NT2/D1 (cell line): ENCODE measurements at places on chromosomes 6 and 20.

DNA sequence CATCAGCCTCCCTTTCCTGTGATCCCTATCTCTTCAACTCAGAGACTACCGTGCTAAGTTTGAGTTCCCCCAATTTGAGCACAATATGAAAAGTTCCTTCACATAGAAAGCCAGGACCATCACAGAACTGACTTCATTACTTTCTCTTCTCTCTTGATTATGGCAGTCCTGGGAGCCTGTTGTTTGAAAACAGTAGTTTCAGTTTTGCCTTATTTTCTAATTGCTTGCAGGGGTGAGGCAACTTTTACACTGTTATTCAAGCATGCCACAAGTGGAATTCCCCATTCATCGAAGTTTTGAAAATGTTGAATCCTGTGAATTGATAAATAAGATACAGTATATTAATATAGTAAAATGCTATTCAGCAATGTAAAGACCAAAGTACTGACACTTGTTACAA, 569.7 kb upstream of the MARCKS start:
- no peak for DNase-seq

- DNase-seq: no peak
Observed at GRCh38 chr6:113599444-113599843, 257.7 kb upstream of the MARCKS start.

DNA sequence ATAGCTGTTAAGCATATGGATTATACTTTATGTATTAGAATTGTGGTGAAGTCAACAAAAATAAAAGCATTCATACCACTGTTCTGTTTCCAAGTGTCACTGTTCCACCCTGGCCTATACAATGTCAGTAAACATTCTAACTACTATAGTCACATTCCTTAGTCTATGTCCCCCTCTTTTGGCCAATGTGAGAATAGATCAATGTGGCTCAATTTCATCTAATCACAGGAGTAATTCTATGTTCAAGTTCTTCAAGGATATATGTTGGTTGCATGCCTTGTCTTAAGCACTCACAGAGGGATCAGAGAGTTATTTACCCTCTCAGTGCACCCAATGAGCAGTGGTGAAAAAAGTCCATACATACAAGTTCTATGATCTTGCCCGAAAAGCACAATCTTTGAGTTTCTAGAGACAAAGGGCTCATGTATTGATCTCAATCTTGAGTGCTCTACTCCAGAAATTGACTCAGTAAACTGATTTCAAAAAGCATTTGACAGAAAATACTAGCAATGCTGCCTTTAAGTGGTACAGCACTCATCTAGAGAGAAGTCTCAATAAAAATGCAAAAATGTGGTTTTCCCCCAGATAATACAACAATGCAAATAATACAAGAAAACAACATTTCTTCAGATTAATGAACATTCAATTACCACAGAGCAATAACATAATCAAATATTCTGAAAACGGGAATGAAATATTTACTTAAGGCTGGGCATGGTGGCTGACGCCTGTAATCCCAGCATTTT, 16.5 kb downstream of the SMLR1 start:
- peak; percentile 13 for DNase-seq

DNA sequence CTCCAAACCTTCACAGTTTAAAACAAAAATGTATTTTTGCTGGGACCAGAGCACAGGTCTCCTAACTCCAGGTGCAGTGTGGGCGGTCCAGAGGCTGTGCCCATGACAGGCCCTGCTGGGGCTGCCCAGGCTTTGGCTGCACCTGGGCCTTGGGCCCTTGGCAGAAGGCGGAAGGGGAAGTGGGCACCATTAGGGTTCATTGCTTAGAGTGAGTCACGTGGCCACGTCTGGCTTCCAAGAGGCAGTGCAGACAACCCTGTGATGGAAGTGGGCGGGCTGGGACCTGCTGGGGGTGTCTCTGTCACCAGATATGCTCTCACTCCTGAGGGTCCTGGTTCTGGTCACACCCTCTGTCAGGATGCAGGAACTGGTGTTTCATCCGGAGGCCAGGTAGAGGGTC, 302.2 kb downstream of the QKI start:
- no peak for DNase-seq

DNA sequence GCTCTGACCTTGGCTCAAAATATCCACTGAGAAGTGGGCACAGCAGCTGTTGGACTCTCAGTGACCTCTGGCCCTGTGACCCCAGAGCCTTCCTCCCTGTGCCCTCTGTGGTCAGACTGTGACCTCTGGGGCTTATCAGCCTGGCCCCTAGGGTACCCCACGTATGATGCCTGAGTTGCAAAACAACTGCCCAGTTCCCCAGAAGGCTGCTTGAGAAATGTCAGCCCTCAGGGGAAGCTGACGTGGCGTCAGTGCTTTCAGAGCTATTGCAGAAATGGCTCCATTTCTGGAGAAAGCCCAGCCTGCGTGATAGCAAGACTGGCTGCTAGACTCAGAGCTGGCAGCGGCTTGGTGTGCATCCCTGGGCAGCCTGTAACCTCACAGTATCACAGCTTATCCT, 31.5 kb upstream of the TGM2 start:
- DNase-seq: no peak

DNA sequence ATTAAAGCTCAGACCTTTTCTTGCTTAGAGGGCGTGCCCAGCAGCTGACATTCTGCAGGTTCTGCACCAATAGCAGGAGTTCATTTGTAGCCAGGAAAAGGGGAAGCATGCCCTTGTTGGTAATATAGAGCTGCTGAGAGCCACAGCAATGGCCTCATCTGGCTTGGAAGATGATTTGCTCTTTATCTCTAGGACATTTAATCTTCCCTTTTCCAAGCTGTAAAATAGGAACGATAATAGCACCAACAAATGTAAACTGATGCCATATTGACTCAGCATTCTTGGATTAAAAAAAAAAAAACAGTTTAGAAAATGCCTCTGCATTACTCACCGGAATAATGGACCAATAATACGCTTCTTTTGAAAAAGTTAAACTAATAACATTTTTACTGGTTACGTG, 93.4 kb upstream of the SLC2A12 start:
- DNase-seq: no peak

DNA sequence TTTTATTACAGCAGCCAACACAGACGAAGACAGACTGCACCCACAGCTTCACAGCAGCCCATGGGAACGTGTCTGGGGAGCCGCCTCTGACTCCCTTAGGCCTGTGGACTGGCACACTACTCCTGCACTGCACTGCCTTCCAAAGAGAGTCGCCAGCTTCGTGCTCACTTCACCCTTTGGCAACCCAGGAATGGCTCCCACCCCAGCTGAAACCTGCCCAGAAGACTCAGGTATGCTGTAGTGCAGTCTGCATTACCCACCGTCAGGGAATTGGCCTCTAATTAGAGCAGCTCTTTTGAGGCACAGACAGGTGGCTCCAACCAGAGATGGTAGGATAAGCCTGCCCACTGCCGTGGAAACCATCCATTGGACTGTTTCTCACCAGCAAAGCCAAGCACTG, 39.9 kb upstream of the FRMD1 start:
- DNase-seq: no peak

DNA sequence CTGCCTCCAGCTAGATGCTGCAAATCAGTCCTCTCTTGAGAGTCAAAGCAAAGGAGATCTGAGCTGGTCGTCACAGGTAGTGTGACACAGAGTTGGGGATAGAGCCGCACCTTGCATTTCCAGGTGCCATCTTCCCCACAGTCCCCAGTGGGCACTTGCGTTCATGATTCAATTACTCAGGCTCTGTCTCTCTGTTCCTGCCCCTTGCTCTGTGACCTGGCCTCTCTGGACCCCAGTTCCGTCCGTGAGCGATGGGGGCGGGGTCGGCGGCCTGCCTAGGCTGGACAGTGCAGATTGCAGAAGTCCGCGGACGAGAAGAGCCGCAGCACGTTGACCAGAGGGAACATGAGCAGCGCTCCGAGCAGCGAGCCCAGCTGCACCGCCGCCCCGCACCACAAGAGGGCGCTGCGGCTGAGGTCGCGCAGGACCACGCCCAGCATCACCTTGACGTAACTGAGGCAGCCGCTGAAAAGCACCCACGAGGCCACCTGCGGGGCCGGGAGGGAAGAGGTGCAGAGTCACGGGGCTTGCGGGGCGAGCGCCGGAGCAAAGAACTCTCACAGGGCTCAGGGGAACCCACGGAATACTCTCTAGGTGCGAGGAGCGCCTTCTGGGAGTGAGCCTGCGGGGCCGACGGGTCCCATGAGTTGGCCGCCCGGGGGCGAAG, 7.4 kb downstream of the SLC52A3 start:
- peak; percentile 64 for DNase-seq

GRCh38 chr20:17538517-17539170, 7.5 kb upstream of the BFSP1 start:
- no peak for DNase-seq

DNA sequence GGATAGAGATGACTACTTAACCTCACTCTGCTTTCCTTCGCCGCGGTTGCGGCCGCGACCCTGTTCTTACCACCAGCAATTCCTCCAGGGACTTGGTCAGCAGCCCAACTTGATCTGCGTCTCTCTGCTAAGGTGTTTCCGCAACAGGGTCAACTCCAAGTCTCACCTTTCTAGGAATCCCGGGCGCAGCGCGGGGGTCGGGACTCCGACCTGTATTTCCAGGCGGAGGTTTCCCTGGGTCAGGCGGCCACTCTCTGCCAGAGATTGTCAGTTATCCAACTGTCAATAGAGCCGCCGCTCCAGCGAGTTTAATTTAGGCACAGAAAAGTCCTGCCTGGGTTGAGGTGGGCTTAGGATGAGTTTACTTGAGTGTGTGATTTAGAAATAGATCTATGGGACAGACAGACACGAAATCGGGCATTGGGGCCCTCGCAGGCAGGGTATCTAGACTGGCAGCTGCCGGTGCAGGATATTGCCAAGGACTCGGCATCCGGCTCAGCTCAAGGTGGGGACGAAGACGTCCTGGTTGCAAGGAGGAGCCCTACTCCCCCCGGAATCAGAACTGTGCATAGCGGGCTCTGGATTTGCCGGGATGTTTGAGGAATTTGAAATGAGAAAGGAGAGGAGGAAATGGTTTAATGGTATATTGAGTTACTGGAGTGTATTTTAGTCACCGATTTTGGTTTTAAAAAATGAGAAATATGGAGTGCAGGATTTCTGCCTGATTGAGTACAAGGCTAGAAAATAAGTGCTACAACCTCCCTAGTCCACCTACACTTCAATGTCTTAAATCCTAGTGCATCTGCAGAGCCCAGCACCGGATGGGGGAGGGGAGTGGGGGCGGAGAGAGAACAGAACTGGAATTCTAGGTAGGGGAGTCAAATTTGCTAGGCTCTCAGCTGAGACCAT, 23.7 kb downstream of the POM121L2 start:
- DNase-seq: no peak

- DNase-seq: peak; percentile 72
Observed at GRCh38 chr20:50450881-50451752, 59.1 kb upstream of the PTPN1 start.

- no peak for DNase-seq
Observed at GRCh38 chr20:62209850-62210495, 10.1 kb downstream of the HRH3 start.

DNA sequence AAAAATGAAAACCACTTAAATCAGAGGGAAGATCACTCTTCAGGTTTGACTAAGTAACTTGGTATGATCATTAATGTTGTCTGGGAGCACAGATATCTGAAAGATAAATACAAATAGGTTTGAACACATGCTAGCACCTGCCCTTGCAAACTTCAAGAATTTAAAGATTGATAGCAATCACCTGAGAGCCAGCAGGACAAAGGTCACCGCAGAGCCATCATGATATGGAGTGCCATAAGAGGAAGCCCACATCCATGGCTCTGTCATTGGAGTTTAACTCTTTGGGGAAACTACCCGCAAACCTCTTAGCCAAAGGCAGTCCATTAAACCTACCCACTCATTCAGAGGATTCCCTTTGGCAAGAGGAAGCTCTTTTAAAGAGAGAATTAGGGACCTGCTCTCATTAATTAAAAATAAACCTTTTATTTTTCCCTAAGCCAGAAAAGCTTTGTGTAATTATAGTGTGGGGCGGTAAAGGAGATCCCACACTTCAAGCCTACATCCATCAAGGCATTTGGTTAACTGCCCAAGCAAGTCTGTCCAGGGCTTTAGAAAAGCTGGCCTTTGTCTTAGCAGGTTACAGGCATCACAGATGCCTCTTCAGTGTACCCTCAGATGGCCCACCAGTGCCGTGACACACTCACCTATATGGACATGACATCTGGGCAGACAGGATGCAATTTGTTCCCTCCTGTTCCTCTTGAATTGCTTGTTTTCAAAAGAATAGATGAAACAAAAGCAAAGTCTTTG, 73.0 kb downstream of the SASH1 start:
- DNase-seq: no peak

DNA sequence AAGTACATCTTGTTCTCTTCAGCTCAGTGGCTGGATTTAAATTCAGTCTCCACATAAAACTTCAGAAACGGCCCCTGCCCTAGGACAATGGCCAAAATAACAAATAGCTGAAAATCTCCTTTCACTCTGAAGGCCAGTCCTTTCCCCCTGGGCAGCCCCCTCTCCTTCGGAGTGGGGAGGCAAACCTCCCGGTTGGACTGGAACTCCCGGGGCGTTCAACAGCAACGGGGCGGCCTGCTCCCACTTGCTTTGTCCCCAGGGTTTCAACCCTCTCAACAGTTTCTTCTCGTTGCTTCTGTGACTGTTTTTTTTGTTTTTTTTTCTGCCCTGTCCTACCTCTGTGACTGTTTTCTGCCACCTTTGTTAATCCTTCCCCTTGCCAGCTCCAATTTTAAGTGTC, 102.6 kb upstream of the DUSP22 start:
- no peak for DNase-seq

- DNase-seq: no peak
Observed at GRCh38 chr20:56628873-56629463, at the start of gene TFAP2C. Gene TFAP2C (plus strand): TSS chr20:56629306. CDS start chr20:56629545, 239 bp downstream.

DNA sequence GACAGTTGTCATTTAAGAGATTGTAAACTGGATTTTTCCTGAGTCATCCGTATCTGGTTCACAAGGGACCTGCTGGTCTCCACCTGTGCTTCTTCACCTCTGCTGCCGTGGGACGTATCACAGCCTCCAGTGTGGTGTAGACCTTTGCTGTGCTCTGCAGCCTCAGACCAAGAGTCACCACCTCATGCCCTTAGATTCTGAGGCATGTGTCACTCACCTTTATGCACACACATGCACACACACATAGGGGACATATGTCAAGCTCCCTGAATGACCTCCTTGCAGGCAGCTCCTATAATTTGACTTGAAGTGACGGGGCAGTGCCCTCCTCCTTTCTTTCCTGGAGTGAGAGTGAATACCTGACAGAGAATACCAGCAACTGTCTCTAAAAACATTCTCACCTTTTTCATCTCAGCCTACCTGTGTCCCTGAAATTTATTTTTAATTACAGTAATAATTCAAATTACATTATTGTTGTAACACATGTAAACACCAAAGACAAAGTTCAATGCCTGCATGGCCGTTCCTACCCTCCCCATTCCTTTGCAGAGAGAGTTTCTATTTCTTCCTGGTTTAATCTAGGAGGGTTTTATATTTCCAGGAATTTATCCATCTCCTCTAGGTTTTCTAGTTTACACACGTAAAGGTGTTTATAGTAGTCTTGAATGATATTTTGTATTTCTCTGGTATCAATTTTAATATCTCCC, 3.5 kb downstream of the SLC17A4 start:
- no peak for DNase-seq
